ENCODE measurements at places on chromosomes 6 and 20.

DNA sequence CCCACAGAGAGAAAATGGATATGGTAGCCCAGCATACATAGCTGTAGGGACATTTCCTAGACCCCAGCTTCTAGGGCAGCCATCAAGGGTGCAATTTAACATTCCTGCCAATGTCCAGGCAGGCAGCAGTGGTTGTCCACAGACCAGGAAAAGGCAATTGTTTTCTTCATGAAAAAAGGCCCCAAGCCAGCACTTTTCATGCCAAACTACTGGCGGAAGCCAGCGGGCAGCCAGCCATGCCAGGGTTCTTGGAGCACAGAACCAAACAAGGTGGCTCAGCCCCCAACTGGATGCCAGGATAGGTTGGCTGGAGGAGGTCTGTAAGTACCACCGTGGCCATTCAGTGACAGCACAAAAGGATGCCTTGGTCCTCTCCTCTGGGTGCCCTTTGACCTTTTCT lies 94.6 kb downstream of the BANF2 start:
- no peak for DNase-seq

DNA sequence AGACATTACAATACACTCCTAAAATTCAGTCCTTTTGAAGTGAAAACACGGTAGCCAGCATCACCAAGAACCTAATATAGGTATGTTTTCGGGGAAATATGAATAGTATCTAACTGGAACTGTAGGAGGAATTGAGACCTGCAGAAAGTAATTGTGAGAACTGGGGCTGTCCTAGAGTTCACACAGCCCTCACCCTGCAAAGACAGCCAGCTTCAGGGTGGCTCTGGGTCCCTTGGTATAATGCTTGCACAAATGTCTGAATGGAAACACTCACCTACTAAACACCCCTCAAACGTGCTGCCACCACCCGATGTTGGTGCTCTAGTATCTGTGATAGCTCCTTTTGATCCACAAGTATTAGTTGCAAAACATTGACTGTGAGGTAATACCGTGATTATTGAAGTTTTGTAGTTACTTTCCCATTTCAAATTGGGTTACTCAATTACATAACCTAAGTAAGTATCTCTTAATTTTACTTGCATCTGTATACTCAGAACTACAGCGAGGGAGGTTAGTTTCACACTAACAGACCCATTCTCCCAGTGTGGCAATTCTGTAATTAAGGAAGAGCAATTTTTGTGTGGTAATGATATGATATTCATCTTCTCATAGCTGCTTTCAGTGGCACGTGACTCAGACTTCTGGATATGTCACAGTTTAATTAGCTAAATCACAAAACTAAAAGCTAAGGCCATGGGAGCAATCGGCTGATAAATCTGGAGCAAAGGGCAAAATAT lies 129.5 kb downstream of the INSM1 start:
- DNase-seq = no peak

DNA sequence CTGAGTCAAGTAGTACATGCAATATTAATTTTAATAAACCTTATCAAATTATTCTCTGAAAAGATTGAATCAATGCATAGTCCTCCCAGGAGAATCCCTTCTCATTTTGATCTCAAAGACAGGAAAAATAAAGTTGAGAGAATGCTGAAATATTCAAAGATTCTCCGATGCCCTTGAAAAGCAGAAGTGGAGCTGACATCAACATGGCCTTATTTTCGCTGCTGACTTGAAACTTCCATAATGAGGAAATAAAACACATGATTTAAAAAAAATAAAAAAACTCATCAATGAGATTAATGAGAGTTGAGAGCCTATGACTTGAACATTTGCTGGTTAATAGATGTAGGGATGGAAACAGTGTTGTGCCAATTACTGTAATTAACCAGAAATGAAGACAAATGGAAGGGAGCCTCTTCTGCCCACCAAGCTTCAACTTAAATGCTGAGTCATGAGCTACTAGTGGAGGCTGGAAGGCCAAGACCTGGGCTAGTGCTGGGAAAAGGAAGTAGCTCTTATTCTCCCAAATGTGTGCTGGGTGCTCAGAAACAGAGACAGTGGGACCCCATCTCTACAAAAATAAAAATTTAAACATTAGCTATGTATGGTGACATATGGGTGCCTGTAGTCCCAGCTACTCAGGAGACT lies 139.9 kb downstream of the BFSP1 start:
- DNase-seq = no peak

- DNase-seq = peak; percentile 31
Observed at GRCh38 chr6:163554663-163555062, 140.1 kb downstream of the QKI start.

GRCh38 chr20:19130613-19130984 lies 81.8 kb upstream of the SLC24A3 start:
- DNase-seq = no peak

DNA sequence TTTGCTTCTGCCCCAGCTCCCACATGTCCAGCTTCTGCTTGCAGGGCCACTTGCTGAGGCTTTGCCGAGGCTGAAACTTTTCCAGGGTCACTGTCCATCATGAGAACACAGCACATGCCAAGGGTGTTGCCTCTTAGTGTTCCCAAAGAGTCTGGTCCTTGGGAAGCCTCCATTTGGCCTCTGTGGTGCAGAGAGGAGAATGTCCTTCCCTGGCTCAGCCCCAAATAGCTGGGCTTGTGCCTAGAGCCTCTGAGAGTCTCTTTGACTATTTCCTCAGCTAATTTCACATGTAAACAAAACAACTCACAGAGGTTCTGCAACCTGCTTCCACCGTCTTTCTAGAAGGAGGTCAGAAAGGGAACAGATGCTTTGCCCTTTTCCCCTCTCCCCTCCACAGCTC lies 40.4 kb upstream of the RAB23 start:
- DNase-seq = no peak

- no peak for DNase-seq
Observed at GRCh38 chr6:122352981-122353664, 46.3 kb upstream of the HSF2 start.

GRCh38 chr6:168365422-168366165 lies 46.0 kb upstream of the DACT2 start:
- no peak for DNase-seq

DNA sequence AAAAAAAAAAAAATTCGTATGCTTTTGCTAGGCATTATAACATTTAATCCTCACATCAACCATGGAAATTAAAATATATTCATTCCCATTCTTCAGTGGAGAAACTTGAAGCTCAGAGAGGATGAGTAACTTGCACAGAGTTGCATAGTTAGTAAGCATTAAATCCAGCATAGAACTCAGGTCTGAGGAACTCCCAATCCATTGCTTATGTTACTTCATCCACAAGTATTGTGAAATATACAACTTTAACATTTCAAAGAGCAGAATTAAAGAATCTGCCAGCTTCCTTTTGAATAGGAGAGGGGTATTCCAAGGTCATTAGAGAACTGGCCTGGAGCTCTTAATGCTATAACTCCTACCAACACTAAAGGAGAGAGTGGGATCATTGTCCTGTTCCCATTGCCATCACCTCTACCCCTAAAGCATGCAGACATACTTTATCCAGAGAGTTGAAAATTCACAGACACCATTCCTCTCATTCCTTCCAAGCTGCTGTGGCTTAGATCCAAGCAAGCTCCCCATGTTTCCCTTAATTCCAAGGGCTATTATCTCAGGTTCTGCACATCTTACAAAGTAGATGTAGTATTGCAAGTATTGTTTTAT lies 91.9 kb downstream of the FLRT3 start:
- no peak for DNase-seq

DNA sequence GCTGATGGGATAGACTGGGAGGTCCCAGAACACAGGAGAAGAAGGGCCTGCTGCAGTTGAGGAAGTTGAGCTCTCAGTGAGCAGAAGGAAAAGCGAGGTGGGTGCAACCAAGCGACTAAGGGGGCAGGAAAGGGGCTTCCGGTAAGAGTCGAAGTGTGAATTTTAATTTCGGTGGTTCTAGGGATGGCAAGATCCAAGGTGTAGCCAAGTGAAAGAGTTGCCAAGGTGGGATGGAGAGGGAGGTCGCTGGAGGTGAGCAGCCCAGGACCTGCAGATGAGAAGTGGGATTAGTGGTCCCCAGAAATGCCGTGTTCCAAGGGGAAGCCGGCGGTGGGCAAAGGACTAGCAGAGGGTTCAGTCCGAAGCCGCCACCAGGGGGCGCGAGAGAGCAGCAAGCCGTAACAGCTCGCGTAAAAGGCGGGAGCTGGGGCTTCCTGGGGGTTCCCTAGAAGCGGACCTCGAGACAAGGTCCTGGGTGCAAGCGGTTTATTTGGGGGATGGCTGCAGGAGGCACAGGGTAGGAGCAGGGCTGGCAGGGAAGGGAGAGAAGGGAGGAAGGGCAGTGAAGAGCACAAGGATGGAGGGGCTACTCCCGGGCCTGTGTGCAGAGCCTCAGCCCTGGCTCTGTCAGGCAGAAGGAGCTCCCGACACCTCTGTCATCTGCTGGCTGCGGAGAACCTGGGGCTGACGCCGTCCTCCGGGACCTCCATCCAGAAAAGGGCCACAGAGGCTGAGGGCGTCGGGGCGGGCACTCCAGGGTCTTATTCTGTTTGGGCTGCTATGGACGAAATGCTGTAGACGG lies 103.6 kb downstream of the PAX1 start:
- DNase-seq = peak; percentile 21
